Activated T-cell treated with anti-CD3 and anti-CD28 coated beads for 4 hours (primary cell): ENCODE measurements at places on chromosomes 7 and 10.

DNA sequence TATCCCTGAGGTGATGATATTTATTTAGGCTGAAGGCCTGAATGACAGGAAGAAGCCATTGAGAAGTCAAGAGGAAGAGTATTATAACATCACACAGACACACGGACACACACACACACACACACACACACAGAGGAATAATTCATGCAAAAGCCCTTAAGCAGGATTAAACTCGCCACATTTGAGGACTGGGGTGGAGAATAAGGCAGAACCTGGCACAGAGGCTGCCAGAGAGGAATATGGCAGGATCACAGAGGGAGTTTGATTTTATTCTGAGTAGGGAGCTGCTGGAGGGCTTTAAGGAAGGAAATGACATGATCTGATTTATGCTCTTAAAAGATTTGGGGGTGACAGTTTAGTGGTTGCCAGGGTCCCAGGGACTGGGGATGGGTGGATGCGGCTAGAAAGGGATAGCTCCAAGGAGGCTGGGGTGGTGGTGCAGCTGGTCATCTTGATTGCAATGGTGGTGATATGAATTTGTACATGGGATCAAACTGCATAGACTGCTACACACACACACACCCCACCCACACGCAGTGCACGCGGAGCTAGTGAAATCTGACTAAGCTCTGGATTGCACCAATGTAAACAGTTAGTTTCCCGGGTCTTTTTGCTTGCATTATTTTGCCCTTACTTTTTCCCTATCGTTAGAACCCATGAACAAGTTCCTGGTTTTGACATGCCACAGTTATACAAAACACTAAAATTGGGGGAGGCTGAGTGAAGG lies 11.2 kb downstream of the SMURF1 start:
- DNase-seq: no peak

GRCh38 chr10:63843107-63843506 lies 321.9 kb downstream of the REEP3 start:
- DNase-seq: no peak

DNA sequence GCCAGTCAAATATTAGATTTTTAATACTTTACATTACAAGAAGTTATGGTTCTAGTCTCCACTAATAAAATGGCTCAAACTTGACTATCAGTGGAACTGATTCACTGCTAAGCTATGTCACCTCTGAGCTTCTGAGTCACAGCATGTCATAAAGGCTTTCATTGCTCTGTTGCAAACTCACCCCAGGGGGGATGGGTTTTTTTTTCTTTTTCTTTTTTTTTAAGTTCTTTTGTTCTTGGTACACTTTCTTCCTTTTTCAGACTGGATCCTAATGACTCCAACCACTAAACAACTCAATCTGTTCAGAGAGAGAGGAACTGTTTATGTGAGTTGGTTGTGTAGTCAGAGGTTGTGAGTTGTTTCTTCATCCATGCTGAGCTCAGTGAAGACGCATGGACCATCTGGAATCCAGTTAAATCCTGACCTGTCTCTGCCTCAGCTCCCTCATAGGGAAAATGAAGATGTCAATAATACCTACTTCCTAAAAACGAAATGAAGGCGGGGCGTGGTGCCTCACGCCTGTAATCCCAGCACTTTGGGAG lies 11.0 kb downstream of the MYOF start:
- DNase-seq: no peak

GRCh38 chr7:30923009-30923773 lies 11.5 kb downstream of the AQP1 start:
- DNase-seq: no peak

DNA sequence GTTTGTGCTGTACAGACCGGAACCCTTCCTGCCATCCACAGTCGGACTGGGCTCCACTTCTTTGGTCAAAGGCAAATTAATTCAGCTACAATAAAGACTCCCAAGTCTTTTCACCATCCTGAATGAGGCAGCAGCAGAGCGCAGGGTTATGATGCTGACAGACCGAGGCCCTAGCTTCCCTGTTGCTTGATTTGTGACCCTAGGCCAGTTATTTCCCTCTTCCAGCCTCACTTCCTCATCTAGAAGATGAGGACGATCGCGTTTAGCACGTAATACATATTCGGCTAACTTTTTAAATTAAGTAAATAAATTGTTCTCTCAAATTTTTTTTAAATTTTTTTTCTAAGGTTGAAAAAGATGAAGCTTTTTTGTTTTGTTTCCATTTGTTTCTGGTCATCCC lies 18.1 kb downstream of the ADRB1 start:
- no peak for DNase-seq

GRCh38 chr10:50279489-50279888 lies 28.2 kb upstream of the ASAH2 start:
- DNase-seq: no peak

DNA sequence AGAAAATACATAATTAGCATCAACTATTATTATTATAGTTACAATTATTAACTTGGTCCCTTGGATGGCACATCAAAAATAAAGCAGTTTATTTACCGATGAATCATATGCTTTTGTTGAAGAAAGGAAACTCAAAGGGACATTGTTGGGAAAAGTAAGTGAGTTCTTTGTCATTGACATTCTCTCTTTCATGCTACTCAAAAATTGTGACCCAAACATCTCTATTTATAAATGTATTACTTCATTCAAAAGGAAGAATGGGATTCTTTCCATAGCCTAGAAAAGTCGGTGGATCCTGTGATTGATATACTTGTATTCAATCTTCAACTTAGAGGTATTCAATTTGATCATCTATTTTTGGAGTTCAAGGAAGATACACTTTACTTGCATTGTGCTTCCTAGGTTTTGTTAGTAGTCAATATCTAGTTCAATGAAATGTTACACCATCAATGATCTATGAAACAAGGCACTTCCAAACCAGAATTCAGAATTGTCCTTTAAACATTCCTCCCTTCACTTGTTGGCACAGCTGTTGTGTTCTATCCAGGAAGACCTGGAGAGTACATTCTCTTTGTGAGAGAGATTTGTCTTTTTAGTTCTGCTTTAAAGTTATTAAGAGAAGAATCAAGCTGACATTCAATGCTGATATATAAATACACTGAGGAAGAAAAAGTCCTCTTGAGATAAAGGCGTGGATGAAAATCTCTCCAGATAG lies 235.2 kb downstream of the TMEM26 start:
- DNase-seq: no peak
